Stimulated activated CD4-positive, alpha-beta T cell treated with anti-CD3 and anti-CD28 coated beads, TNF-alpha, amount 100 ng/mL, for 1 hour (primary cell): ENCODE measurements at places on chromosomes 7 and 10.

- DNase-seq, result no peak
These were observed 12.0 kb downstream of the EEPD1 start for GRCh38 chr7:36165059-36165458.

DNA sequence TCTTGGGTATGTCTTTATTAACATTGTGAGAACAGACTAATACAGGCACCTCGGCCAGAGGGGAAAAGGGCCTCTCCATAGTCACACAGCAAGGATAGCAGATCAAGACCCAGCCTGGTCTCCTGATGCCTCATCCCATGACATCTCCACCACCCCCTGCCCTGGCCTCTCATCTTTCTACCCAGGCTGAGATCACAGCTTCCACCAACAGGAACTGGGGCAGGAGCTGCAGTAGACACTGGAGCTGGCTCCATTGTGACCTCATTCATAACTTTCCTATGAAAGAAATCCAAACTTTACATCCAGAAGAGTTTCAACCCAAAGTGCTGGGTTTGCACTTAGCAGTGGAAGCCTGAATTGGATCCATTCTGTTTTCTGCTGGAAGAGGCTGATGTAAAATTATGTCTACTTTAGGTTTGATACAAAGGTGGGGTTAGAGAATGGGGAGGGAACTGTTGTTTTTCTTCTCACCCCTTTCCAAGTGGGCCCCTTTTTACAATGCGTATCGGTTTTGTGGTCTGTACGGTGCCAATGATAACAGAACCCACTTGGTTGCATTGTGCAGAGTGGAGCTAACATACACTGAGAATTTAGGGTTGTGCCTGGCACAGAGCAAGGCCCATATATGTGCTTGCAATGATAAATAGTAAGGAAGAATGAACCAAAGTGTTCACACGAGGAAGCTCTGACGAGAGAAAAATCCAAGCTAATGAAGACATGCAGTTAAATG is 28.6 kb upstream of the INSIG1 start:
- DNase-seq, result no peak

DNA sequence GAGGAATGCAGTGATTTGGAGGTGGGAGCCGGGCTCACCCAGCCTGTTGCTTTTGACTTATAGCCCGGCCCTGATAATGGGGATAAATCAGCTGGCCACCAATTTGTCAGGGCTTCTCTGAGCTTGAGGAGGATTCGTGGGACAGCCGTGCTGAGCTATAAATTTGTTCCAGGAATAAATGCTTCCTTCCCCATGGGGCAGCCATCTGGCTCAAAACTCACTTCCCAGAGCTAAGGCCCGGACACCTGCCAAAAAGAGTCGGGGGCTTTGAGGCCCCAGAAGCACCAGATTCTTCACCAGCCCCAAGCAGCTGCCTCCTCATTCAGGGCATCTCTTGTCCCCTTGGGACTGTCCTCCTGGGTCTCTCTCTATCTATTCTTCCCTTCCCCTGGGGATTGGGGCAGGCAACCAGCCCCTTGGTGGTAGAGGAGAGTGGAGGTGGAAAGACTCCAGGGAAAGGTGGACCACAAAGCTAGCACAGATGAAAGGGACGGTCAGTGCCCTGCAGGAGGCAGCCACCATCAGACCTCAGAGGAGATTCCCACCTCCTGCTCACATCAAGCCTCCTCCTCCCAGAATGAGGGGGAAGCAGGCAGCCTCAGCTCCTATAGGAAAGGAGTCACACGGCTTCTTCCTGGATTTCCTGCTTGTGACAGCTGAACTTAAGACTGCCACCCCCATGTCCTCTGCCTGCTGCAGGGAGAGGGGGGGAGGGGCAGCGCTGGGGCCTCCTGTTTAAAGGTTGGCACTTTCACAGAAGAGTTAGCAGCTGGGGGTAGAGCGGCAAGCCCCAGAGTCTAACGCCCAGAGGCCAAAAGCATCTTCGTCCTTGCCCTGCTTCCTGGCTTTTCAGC is 44.2 kb upstream of the LRRC4 start:
- no peak for DNase-seq

GRCh38 chr7:156194813-156195212 is 382.6 kb upstream of the SHH start:
- DNase-seq, result no peak

DNA sequence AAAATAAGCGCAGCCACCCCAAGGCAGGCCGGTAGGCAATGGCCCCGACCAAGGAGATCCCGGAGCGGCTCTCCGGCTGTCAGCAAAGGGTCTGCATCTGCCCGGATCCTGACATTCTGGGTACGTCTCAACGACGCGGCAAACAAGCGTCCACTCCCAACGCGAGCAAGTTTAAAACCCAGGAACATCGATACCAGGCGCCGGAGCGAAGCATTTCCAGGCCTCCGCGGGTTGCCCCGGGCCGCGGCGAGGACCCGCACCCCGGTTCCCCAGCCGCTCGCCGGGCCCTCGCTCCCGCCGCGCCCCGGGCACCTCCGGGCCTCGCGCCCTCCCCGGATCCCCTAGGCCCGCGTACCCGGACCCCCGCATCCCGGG is 453 bp downstream of the URGCP start:
- no peak for DNase-seq
